Body of pancreas (tissue), 4 donors: ENCODE measurements at places on chromosomes 5 and 9. TPM values are rescaled to one million over a fixed set of nuclear protein-coding genes. Genes with fewer than 3 reads are reported as not detected.

DNA sequence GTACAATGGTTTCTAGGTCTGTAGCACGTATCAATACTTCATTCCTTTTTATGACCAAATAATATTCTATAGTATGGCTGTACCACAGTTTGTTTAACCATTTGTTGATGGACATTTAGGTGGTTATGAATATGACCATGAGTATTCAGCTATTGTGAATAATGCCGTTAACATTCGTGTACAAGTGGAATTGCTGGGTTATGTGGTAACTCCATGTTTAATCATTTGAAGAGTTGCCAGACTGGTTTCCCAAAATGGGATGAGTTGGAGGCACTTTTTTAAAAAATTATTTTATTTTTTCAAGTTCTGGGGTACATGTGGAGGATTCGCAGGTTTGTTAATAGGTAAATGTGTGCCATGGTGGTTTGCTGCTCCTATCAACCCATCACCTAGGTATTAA lies 4.6 kb downstream of the SNX2 start:
- no peak overlapping the region for H3K27ac ChIP-seq
- no peak overlapping the region for H3K4me3 ChIP-seq
- peaks cover 25% of the 10 kb centered on the region for H3K4me1 ChIP-seq
- H3K27me3 ChIP-seq = no peaks in the 10 kb centered on the region

GRCh38 chr5:139468421-139468931 lies 2.3 kb upstream of the SMIM33 start:
- H3K4me1 ChIP-seq = no peaks in the 10 kb centered on the region
- no peak for DNase-seq
- H3K27ac ChIP-seq = no peak overlapping the region
- H3K4me3 ChIP-seq = no peak overlapping the region

Gene NR2F1-AS1
- total RNA-seq = 5.3 TPM

Gene LHX3
- not detected for total RNA-seq

Gene C7
- total RNA-seq = 288 TPM

Gene SSNA1
- total RNA-seq = 79.1 TPM

Gene KLHL9
- total RNA-seq = 10.2 TPM

GRCh38 chr5:142977363-142978051 lies 207.3 kb downstream of the ARHGAP26 start:
- H3K36me3 ChIP-seq = no peaks in the 10 kb centered on the region
- peak; percentile 41 for DNase-seq
- no peaks in the 10 kb centered on the region for H3K27me3 ChIP-seq
- no peak overlapping the region for H3K27ac ChIP-seq
- H3K4me3 ChIP-seq = no peak overlapping the region
- H3K4me1 ChIP-seq = peaks cover 15% of the 10 kb centered on the region

GRCh38 chr9:107323836-107324585 lies 40.9 kb downstream of the RAD23B start:
- DNase-seq = no peak
- no peaks in the 10 kb centered on the region for H3K27me3 ChIP-seq
- H3K27ac ChIP-seq = no peak overlapping the region
- no peaks in the 10 kb centered on the region for H3K4me1 ChIP-seq
- no peak overlapping the region for H3K4me3 ChIP-seq

GRCh38 chr9:95819636-95820035 lies 55.9 kb upstream of the ERCC6L2 start:
- no peaks in the 10 kb centered on the region for H3K4me1 ChIP-seq
- H3K27me3 ChIP-seq = no peaks in the 10 kb centered on the region
- no peak overlapping the region for H3K4me3 ChIP-seq

GRCh38 chr5:138354387-138354786 lies 1.9 kb downstream of the KDM3B start:
- peaks cover 30% of the 10 kb centered on the region for H3K4me1 ChIP-seq
- peak overlapping the region; percentile 98 for H3K27ac ChIP-seq
- H3K4me3 ChIP-seq = no peak overlapping the region
- no peaks in the 10 kb centered on the region for H3K36me3 ChIP-seq

GRCh38 chr5:112974901-112975300 lies 1.7 kb upstream of the DCP2 start:
- no peak overlapping the region for H3K27ac ChIP-seq
- no peaks in the 10 kb centered on the region for H3K36me3 ChIP-seq
- H3K4me1 ChIP-seq = peaks cover 17% of the 10 kb centered on the region
- no peak overlapping the region for H3K4me3 ChIP-seq
- DNase-seq = no peak
